A549 treated with CpdA at 1 μM for 4 hours (cell line): ENCODE measurements at places on chromosomes 7 and 10. TPM values are rescaled to one million over a fixed set of nuclear protein-coding genes. Genes with fewer than 3 reads are reported as not detected.

ANKRD61 gene
- 0.38 to 0.90 TPM (median 0.61 TPM) in 5 replicates for total RNA-seq

WDR86 gene
- total RNA-seq: 0.09 to 0.26 TPM (median 0.15 TPM) in 5 replicates

NSUN6 gene
- total RNA-seq: 4.6 to 6.4 TPM (median 5.2 TPM) in 5 replicates

C10orf143 gene
- total RNA-seq: 0.49 to 1.0 TPM (median 0.80 TPM) in 5 replicates

ABCC2 gene
- 164 to 201 TPM (median 185 TPM) in 5 replicates for total RNA-seq

GIMAP5 gene
- total RNA-seq: not detected in 5 replicates

SEMA3C gene
- 36.6 to 78.1 TPM (median 58.9 TPM) in 5 replicates for total RNA-seq

FEZF1 gene
- not detected in 5 replicates for total RNA-seq

UTF1 gene
- total RNA-seq: 0.07 to 0.16 TPM (median 0.14 TPM) in 3 of 5 replicates, not detected in the others

SEPTIN14 gene
- not detected in 5 replicates for total RNA-seq

TEX47 gene
- not detected in 5 replicates for total RNA-seq

HGF gene
- 0.06 TPM in 2 of 5 replicates, not detected in the others for total RNA-seq

ZNF804B gene
- not detected in 5 replicates for total RNA-seq

ASB10 gene
- not detected in 5 replicates for total RNA-seq

MSS51 gene
- 0.40 to 0.58 TPM (median 0.48 TPM) in 5 replicates for total RNA-seq

ANKRD30A gene
- total RNA-seq: 0.37 to 1.4 TPM (median 1.0 TPM) in 5 replicates

PHYHIPL gene
- total RNA-seq: 0.13 to 0.38 TPM (median 0.29 TPM) in 5 replicates

LRRC4 gene
- total RNA-seq: not detected in 5 replicates
